Breast epithelium (tissue), 4 donors: ENCODE measurements at places on chromosomes 13 and 19.
A peak's percentile ranks its signal among the peaks of the same experiment; 100 is the strongest.

- no peak for DNase-seq
Measured at GRCh38 chr19:11290256-11290655, 5.7 kb upstream of the TSPAN16 start.

DNA sequence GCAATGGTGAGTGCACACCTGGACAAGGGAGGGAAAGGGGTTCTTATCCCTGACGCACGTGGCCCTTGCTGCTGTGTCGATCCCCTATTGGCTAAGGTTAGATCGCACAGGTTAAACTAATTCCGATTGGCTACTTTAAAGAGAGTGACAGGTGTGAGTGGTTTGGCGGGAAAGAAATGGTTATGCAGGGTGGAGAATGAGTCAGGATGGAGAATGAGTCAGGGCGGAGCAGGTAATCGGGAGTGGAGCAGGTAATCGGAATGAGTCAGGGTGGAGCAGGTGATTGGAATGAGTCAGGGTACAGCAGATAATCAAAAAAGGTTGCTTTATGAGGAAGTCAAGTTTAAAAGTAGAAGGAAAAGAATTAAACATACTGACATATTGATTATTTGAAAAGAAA, 24.4 kb upstream of the SIAH3 start:
- no peak for DNase-seq

DNA sequence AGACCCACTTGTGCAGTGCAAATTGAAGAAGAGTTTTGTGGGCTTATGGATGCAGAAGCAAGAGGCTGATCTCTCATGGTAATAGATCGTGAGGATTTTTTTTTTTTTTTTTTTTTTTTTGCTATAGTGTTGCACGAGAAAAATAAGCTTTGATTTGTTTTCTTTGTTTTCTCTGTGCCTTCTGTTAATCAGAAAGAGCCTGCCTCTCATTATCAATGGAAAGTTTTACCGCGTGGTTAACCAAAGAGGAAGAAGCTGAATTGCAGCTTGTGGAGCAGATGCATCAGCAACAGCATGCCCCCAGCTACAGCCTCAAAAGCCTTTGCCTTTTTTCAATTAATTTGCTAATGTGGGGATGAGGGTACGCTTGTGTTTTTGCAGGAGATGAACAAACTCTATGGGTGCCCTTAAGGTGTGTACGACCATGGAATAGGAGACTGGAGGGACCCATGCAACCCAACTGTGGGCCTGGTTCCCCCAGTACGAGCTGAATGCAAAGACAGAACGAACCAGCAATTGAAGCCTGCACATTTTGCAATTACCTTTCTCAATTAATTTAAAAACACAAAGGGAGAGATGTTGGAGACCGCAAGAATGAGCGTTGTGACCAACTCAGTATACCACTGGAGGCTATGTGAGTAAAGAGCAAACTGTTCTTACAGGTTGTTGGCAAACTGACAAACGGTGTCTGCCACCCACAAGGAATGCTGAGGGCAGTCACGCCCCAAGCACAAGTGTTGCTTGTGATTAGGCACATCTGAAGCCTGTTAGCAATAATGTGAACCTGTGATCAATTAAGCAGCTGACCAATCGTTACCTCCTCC, 58.6 kb upstream of the SPRY2 start:
- no peak for DNase-seq

GRCh38 chr13:29707876-29708543, 112.5 kb upstream of the SLC7A1 start:
- no peak for DNase-seq

DNA sequence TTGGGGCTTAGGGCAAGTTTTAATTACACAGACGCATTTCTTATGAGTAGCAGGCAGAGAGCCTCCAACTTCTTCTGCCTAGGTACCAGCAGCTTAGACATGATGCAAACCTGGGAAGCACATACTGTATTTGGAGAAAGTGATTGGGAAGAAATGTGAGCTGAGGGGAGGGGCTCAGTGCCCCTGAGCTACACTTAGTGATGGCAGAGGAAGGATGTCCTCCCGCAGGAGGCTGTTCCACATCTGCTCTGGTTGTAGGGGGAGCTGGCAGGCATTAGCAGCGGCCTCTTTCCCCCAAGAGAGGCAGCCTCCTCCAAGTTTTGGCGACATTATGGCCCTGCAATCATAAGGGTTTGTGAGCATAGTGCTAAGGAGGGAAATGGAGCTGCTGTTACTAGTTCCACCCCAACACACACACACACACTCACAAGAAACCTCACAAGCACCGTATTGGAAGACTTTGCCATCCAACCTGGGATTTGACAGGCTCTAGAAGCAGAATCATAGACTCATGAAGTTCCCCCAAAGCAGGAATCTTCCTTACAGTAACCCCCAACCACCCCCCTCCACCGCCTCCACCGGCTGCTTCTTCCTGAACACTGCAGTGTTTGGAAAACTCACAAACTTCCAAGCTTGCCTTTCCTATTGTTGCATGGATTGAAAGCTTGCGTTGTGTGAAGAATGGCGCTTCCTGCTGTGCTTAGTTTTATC, 3.3 kb downstream of the ALOX5AP start:
- DNase-seq = no peak

GRCh38 chr19:48480183-48480557, 11.0 kb downstream of the CYTH2 start:
- DNase-seq = no peak

- DNase-seq = no peak
Measured at GRCh38 chr13:106376401-106377112, 158.9 kb downstream of the EFNB2 start.

- no peak for DNase-seq
Measured at GRCh38 chr19:35449359-35450043, 1.4 kb downstream of the FFAR2 start.

- DNase-seq = no peak
Measured at GRCh38 chr13:89852570-89852969, 1494.9 kb upstream of the MIR17HG start.

- no peak for DNase-seq
Measured at GRCh38 chr19:49374665-49375434, 11.2 kb downstream of the DKKL1 start.

GRCh38 chr19:55504252-55504603, 16.0 kb downstream of the SSC5D start:
- no peak for DNase-seq

DNA sequence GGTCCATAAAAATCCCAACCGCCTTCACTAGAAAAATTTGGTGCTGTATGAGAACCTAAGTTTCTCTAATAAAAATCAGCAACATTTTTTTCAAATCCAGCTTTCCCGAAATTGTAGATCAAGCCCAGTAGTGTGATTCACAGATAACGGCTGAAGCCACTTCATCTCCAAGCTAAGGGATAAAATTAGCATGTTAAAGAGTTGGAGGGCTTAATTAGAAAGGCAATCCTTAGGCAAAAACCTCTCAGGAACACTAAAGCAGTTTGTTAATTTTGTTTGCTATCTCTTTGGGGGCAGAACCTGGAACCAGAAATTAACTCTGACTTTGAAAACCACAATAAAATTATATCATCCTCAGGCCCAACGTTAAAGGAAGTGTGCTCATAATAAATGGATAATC, 820.2 kb downstream of the GPC5 start:
- DNase-seq = no peak

- no peak for DNase-seq
Measured at GRCh38 chr13:93450191-93450621, 223.6 kb downstream of the GPC6 start.

- no peak for DNase-seq
Measured at GRCh38 chr19:18629166-18630088, 7.4 kb upstream of the KLHL26 start.

GRCh38 chr19:17504456-17504855, 7.0 kb upstream of the PGLS start:
- DNase-seq = no peak

GRCh38 chr19:6887316-6887715, at the start of gene ADGRE1:
Gene ADGRE1 (plus strand): TSS chr19:6887579. CDS start chr19:6887609, 30 bp downstream.
- no peak for DNase-seq

GRCh38 chr19:41455936-41456335, 13.0 kb downstream of the ERICH4 start:
- no peak for DNase-seq

DNA sequence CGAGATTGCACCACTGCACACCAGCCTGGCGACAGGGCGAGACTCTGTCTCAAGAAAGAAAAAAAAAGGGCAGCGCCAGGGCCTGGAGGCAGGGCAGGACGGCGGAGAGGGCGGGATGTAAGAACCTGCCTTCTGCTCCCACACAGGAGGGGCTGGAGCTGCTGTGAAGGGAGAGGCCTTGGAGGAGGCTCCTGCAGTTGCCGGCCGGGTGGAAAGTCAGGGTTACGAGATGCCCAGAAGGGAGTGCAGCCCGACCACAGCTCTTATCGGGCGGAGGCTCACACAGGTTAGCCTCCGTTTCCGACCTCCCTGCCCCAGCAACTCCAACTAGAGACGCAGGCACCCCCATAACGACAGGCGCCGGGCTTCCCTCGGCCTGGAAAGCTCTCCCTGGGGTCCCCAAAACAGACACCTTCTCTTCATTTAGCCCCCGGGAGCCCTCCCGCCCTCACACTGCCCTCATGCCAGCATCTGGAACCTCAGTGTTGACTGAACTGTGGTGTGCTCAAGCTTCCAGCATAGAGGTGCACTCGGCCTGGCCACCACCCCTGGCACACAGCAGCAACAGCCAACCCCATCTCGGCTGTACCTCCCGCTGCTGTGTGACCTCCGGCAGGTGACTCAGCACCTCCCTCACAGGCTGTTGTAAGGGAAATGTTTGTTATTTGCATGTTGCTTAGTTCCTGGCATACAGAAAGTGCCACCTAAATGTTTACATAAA, 1.4 kb downstream of the PLPP2 start:
- DNase-seq = peak; percentile 86

DNA sequence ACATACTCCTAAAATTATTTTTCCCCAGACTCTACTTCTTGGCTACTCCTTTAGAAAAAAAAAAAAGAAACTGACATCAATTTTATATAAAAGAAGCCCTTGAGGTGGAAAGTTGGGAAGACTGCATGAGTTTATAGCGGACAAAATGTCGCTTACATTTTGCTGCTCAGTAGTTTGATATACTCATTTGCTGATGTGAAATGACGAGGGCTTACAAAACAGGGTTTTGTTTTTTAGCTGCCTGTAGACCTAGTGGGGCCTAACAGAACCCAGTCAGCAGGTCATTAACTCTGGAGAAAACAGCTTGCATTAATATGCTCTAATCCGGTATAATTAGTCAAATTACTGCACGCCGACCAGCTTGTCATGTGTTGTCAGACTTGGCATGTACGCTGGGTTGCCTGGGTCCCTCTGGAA, 37.6 kb upstream of the MAB21L1 start:
- no peak for DNase-seq

GRCh38 chr19:18558604-18559003, 934 bp downstream of the KXD1 start:
- no peak for DNase-seq

DNA sequence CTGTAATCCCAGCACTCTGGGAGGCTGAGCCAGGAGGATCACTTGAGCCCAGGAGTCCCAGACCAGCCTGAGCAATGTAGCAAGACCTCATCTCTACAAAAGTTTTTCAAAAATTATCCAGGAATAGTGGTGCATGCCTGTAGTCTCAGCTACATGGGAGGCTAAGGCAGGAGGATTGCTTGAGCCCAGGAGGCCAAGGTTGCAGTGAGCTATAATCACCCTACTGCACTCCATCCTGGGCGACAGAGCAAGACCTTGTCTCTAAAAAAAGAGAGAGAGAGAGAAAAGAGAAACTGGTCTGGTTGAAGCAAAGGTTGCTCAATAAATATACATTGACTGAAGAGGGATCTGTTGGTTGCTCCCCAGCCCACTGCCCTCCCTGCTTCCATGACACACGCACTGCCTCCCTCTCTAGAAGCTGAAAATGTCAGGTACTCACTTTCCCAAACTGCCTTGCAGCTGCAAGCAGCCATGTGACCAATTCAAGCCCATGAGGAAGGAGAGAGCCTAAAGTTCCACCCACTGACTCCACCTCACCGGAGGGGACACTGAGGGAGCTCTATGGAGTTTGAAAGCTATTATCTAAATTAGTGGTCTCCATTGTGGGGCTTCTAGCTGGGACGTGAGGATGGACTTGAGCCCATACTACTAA, 14.0 kb downstream of the CEACAM16 start:
- no peak for DNase-seq

DNA sequence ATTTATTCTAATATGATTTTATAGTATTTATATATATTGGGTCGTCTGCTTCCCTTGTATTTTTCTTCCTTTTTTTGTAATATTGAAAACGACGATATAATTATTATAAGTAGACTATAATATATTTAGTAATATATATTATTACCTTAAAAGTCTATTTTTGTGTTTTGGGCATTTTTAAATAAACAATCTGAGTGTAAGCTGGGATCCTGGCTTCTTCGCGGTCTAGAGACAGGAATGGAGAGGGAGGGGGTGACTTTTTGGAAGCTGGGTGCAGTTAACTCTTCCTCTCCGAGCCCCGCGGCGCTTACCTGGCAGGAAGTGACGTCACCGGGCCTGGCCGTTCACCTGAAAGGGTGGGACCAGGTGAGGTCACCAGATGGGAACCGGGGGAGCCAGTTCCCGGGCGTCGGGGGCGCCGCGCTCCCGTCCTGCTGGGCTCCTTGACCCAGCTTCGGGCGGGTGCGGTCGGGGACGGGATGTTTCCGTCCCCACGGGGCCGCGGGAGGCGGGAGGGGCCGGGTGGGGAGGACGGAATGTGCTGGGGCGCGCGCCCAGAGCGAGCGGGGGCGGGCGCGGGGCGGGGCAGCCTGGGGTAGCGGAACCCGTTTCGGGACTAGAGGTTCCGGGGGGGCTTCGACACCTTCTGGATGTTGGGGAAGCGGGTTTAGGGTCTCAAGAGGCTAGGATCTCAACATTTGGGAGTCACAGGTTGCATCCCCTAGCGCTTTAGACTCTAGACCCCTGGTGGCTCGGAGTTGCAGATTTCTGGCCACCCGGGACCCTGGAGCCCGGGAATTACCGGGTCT, 2.8 kb downstream of the ZFP36 start:
- peak; percentile 97 for DNase-seq

DNA sequence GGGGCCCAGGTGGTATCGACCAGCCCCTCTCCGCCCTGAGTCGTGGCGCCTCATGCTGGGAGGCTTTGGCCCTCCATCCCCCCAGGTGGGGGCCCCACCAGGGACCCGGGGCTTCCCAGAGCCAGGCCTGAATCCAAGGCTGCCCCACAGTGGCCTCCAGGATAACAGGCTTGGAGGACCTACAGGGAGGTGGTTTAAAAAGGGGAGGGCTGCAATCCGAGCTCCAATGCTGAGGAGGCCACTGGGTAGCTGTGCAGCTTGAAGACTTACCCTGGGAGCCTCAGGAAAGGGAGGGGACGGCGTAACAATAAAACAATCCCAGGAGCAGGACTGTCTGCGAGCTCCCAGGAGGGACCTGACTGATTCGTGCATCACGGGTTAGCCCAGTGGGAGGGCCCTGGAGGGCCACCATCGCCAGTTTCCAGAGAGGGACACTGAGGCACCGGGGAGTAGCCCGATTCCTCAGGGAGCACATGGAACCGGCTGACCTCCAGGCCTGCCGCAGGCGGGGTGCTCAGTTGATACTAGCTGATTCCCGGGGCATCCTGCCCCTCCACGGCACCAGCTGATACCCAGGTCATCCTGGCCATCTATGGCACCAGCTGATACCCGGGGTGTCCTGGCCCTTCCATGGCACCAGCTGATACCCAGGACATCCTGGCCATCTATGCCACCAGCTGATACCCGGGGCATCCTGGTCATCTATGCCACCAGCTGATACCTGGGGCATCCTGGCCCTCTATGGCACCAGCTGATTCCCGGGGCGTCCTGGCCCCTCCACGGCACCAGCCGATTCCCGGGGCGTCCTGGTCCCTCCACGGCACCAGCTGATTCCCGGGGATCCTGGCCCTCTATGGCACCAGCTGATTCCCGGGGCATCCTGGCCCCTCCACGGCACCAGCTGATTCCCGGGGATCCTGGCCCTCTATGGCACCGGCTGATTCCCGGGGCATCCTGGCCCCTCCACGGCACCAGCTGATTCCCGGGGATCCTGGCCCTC, 3.7 kb upstream of the C2CD4C start:
- no peak for DNase-seq
